ENCODE measurements at places on chromosomes 12 and 14.

DNA sequence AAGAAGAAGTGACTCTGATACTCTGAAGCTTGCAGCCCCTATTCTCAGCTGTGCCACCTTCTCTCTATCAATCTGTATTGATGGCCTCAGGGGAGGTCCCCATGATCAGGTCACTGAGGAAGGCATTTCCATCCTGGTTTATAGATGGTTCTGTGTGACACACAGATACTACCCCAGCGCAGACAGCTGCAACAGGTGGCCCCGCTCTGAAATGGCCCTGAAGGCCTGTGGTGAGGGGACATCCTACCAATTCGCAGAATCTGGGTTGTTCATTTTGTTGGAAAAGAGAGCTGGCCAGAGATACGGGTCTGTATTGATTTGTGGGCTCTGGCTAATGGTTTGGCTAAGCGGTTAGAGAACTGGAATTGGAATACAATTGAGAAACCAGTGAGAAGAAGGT lies 21.7 kb downstream of the DLK1 start:
- no peak for DNase-seq

- no peak for DNase-seq
Measured at GRCh38 chr12:53145383-53146260, 34.9 kb upstream of the ZNF740 start.

DNA sequence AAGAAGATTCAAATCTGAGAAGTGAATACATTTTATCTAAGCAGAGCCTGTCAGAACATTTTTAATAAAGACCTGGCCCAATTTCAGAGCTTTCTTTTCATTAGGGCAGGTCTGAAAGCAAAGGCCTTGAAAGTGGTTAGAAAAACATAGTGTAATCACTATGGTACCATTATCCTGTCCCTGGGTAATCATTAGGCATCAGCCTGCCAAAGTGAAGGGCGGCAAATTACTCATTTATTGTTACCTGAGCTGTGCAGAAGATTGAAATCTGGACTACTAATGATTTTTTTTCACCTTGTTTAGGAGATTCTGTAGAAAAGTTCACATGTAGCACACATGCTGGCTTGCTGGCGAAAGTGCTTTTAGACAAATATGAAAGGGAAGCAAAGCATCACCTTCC lies 92.6 kb upstream of the PRKD1 start:
- DNase-seq, result no peak

- no peak for DNase-seq
Measured at GRCh38 chr12:122875590-122876220, 20.2 kb downstream of the VPS37B start.

DNA sequence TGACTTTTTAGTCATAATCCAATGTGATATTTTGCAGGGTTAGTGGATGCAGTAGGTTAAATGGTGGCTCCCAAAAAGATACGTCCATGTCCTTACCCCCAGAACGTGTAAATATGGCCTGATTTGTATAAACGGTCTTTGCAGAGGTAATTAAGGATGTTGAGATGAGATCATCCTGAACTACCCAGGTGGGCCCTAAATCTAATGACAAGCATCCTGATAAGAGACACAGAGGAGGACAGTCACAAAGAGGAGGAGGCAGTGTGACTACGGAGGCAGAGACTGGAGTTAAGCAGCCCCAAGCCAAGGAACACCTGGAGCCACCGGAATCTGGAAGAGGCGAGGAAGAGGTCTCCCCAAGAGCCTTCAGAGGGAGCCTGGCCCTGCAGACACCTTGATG lies 293.4 kb downstream of the ZFP36L1 start:
- no peak for DNase-seq

DNA sequence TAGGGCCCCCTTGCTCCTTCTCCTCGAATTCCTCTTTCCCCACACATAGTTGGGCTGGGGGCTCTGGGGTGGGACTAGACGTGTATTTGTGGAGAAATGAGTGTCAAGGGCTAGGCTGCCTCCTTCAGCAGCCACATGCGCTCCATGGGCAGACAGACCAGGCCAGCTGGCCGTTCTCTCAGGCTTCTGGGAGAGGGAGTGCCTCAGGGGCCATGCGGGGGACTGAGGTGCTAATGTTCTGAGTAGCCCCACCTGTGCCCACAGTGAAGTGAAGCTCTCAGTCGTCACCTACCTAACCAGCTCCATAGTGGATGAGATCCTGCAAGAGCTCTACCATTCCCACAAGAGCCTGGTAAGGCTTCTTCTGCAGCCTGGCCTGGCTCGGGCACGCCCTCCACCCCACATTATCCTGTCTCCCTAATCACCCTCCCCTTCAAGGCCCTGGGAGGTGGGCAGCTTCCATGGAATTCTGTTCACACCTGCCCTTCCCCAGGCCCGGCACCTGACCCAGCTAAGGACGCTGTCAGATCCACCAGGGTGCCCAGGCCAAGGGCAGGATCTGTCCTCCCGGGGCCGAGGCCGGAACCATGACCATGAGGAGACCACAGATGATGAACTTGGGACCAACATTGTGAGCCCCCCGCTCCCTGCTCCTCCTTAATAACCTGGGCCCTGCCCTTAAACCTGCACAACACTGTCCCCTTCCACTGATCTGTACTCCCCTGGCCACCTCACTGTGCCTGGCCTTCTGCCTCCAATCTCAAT lies 9.0 kb upstream of the CPNE6 start:
- no peak for DNase-seq

DNA sequence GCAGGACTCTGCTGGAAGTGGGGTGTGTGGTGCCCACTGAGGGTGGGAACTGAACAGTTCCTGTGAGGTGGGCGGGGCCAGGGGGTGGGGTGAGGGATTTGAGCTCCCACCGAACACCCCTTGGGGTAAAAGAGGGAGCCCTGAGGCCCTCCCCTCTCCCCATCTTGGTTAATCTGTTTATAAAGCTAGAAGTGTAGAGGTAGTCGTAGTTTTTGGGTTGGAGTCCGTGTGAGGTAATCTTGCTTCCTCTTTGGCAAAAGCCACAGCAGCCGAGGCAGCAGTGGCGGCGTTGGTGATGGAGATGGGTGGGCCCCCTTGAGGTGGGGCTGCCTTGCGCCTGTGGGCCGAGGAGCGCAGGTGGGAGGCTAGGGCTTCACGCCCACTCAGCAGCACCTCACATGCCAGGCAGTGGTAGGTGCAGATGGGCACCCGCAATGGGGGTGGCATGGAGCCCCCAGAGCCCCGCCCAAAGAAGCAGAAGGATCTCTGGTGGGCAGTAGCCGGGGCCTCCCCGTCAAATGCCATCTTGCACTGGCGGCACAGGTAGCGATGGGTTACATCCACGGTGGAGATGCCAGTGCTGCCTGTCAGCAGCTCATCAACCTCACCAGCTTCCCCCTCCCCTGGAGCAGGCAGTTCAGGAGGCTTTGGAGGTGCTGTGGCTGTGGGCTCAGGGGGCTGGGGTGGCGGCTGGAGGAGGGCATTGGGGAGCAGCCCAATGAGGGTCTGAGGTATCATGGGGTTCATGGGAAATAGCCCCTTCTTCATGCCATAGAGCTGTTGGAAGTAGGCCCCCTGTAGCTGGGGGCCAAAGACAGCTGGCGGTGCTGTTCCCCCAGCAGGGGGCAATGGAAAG lies 29.6 kb downstream of the ZFHX2 start:
- DNase-seq, result no peak

DNA sequence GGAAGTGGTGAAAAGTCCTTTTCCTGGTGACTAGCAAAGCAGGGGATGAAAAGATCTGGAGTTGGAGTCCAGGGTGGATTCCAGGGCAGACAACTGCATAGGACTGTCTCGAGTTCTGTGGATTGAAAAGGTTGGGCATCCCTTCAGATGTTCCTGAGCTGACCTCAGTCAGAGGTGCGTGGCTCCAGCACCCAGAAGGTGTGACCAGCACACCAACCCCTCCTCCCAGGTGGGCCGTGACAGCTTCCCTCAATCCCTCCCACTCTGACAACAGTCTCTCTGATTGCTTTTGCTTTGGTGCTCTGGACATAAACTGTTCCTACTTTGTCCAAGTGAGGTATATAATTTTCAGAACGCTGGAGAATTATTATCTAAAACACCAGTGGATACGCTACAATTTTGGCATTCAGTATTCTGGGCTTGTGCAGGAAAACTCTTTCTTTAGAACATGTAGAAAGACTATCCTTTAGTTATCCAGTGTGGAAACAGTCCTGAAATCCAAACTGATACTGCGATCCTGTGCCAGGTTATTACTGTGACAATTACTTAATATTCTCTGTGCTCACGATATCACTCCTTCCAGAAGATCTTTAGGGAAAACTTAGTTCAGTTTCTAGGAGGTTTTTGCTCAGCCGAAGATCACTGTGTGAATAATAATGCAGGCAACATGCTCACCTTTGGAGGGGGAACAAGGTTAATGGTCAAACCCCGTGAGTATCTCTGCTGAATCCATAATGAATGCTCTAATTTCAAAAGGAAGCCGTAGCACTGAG lies 87.9 kb downstream of the DAD1 start:
- DNase-seq, result no peak

- no peak for DNase-seq
Measured at GRCh38 chr14:95948558-95948981, 71.9 kb downstream of the TUNAR start.

DNA sequence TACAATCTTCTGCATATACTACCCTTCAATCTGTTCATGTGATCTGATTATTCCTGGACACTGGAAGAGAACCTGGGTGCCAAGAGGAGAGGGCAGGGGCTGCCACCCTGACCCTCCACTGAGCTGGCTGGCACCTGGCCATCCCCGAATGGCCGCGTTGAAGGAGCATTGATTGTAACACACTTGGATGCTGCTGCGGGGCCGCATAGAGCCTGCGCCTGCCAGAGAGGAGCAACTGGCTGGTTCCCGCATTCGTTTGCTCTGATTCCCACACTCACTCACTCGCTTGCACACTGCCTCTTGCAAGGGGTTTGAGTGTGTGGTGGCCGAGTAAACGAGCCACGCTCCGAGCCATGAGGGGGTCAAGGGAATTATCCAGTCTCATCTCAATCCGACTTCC lies 32.4 kb downstream of the PSEN1 start:
- no peak for DNase-seq

DNA sequence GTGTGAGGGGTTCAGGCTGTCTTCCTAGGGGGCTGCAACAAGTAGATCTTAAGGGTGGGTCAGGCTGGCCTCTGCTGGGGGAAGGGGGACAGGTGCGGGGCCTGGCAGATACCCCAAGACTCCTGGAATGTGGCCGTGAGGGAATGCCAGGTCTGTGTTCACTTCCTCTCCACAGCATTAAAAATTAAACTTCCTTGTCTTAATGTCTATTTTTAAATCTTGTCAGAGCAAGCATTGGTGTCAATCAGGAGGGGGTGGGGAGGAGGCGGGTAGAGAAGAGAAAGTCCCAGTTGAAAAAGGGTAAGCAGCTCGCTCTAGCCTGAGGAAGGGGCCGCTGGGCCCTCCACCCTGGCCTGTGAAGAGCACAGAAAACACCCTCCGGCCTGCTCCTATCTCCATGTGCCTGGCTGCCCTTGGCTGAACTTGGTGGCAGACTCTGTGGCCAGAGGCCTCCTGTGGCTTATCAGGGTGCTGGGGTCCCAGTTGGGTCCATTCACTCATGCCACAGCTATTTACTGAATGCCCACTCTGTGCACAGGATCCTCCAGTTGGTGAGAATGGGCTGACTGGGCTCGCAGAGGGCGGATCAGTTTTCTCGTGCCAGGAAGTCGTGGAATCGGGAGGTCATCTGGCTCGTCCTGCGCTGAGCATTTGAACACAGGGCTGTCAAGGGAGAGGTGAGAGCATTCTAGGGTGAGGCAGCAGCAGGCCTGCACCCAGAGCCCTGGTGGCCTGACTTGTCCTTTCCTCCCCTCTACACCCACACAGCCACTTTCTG lies 128.8 kb downstream of the TSPAN9 start:
- no peak for DNase-seq

- no peak for DNase-seq
Measured at GRCh38 chr14:56224691-56225681, 106.8 kb downstream of the PELI2 start.

GRCh38 chr12:678747-679712 lies 15.8 kb upstream of the NINJ2 start:
- no peak for DNase-seq

DNA sequence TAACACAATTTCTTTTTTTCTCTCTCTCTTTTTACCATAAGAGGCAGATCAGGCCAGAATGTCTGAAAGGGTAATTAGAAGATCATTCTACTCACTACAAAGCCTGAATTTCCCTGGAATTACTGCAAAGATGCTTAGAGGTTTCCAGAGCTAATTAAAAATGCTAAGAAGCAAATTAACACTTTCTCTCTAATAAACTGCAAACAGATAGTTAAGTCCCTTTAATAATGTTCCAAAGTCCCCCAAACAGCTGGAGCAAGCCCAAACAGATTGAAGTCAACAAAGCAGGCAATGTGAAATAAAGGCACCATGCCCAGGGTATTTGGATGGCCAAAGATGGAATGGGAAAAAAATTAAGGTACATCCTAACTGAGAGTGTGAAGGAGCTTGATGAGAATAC lies 208.8 kb upstream of the LRFN5 start:
- DNase-seq, result no peak

DNA sequence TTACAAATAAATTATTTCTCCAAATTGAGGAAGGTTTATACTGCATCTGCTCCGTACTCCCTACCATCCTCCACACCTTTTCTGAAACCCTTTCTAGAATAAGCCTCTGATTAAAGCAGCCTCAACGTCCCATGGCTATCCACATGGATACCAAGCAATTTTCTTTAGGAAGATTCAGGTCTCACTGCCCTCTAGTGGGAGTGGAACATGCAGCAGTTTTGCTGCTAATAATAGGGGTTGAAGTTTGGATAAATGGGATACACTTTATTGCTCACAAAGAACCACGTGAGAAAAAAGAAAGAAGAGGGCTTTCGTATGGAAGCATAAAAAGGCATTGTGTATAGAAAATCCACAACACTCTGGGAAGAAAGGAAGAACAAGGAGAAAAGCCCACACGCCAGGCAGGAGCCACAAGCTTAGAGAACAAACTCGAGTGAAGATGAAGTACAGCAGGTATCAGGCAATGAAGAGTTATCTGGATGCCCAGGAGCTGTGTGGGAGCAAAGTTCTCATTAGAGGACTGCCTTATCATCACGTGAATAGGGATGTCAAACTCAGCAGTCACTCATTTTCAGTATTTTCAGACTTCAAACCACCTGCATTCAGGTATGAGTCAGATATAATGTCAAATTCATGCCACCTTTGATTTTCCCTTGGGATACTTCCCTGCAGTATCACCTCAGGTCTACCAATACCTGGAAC lies 45.8 kb downstream of the CCER1 start:
- no peak for DNase-seq

- no peak for DNase-seq
Measured at GRCh38 chr14:101665478-101666078, 95.9 kb upstream of the PPP2R5C start.
